NB4 (cell line): ENCODE measurements at places on chromosomes 6 and 20.
A peak's percentile ranks its signal among the peaks of the same experiment; 100 is the strongest.

DNA sequence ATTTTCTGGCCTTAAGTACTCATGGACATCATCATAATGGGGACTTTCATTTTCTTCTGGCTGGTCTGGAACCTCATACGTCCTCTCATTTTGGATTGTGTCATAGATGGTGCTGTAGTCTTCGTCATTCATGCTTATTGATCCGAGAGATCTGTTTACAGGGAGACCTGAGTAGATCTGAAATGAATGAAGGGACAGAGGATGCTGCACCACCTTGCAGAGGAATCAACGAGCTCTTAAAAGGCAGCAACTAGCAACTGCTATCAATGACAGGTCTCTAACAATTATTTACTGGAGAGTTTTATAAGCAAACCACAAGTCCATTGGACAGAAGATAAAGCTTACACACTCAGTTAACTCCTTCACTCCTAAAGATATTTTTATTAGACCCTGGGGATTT, 49.7 kb upstream of the ENPP4 start:
- no peak for DNase-seq

GRCh38 chr6:149728499-149729234, 10.8 kb upstream of the LATS1 start:
- DNase-seq = no peak

DNA sequence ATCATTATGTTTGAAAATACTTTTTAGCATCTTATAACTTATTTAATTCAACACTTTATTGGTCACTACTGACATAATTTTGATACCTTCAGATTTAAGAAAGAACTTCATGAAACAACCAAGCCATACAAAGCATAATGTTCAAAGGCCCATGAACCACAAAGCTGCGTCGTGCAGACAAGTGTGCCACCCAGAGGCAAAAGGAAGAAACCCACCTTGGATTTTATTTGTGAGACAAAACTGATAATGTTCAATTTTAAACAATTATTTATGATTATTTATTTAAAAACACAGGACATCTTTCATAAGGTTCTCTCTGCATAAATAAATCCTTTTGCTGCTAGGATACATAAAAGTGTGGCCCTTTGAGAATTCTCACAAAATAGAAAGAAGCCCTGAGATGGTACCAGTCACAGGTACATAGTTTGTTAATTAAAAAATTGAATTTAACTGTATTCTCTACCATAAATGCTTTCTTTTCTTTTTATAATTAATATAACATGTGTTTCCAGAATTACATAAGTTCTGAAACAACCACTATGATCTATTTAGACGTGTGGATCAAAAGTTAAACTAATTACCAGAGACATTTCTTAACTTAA, 143.7 kb downstream of the RALGAPA2 start:
- DNase-seq = peak; percentile 57

DNA sequence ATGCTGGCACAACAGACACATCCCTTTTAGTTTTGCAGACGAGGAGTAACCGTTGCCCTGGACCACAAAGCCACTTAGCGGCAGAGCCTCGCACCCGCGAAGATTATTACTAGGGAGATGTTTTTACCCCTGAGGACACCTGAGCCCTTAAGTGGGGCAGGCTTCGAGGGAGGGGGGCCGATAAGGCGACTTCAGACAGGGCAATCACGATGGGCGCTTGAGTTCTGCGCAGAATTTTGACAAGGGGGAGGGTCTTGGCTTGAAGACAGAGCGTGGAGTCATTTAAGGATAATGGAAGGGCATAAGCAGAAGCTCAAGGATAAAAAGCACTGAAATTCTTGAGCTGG, 650 bp upstream of the TTK start:
- peak; percentile 74 for DNase-seq

DNA sequence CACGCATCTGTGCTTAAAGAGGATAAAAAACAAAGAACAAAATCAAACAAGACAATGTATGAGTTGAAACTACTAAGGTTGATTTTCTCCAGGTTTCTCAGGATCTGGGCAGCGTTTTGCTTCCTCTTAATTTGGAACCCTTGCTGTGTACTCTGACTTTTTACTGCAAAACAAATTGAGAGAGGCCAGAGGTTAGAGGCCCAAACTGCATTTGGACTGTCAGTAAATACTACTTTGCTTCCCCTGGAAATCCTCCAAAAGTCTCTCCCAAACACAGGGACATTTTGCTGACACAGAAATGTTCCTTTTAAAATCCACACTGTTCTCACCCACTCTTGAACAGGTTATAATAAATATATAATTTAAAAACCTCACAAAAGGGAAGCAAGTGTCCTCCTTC, 1.1 kb downstream of the ARG1 start:
- DNase-seq = no peak

- DNase-seq = peak; percentile 91
Observed at GRCh38 chr20:23147964-23148730, 62.0 kb upstream of the CD93 start.

DNA sequence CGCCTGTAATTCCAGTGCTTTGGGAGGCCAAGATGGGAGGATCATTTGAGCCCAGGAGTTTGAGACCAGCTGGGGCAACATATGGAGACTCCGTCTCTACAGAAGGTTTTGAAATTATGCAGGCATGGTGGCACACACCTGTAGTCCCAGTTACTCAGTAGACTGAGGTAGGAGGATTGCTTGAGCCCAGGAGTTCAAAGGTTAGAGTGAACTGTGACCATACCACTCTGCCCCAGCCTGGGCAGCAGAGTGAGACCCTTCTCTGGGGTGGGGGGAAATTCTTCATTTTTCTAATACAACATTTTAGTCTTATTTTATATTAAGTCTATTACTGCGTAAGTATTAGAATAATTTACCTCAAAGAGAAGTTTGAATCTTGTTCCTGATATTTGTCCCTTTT, 20.1 kb upstream of the SUMO4 start:
- DNase-seq = no peak
